ENCODE measurements at places on chromosomes 3 and 15.

- no peak for DNase-seq
These were observed 11.9 kb downstream of the SPINT1 start for GRCh38 chr15:40855706-40856234.

DNA sequence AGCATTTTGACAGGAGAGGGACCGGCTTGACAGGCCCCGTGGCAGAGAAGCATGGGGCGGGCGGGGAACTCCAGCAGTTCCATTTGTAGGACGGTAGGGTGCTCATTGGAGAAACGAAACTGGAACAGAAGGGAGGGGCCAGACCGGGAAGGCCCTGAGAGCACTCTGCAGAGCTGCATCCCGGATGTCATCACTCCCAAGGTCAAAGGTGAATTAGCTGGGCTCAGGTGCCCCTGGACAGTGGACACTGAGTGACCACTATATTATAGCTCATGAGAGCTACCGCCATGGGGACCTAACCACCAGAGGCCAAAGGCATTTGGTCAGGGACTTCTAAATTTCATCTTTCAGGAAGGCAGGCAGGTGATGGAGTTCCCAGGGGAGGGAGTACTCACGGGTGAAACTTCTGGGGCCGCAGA, 7.3 kb downstream of the CSRNP1 start:
- peak; percentile 71 for DNase-seq

DNA sequence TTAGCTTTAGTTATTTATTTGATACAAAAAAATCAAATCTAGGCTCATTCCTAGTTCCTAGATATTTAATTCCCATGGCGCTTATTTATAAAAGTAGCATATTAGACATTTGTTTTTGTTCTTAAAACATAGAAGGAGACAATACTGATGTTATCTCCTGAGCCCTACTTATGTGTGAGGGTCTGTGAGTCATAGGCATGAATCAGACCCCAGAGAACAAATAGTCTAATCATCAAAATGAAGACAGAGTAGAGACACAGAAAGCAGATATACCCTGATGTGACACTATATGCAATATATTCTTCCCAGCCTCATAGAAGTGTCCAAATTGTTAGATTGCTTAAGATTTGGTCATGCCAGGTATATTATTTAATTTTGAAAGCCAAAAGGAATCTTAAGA, 44.9 kb downstream of the PEX5L start:
- DNase-seq = no peak

GRCh38 chr3:140430494-140430893, 247.4 kb upstream of the TRIM42 start:
- no peak for DNase-seq

- DNase-seq = no peak
These were observed 8.1 kb upstream of the MINDY4B start for GRCh38 chr3:150913133-150913922.

GRCh38 chr15:25248583-25249235, 190.1 kb downstream of the UBE3A start:
- DNase-seq = no peak

GRCh38 chr15:27776501-27776900, 322.6 kb downstream of the OCA2 start:
- no peak for DNase-seq

DNA sequence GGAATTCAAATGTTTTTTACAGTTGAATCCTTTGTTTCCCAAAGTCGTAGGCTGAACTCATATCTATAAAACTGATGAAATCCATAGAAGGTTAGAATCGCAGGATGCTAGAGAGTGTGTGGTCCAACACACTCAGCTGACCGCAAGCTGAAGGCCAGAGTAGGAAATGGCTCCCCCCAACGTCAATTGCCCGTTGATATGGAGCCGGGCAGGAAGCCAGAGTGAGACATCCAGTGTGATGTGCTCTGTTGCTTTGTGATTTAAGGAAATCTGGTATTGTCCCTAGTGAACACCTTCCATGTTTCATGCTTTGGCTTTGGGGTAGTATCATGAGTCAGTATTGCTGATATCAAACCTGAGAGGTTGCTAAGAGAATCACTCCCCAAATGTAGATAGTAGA, 5.8 kb upstream of the MEX3B start:
- DNase-seq = peak; percentile 80

GRCh38 chr15:59180945-59181600, 25.6 kb upstream of the LDHAL6B start:
- no peak for DNase-seq
